Activated naive CD4-positive, alpha-beta T cell treated with anti-CD3 and anti-CD28 coated beads, Interleukin-2, amount 10 ng/mL, durations not matched to agents 7 days and 5 days (primary cell): ENCODE measurements at places on chromosomes 6 and 20.

DNA sequence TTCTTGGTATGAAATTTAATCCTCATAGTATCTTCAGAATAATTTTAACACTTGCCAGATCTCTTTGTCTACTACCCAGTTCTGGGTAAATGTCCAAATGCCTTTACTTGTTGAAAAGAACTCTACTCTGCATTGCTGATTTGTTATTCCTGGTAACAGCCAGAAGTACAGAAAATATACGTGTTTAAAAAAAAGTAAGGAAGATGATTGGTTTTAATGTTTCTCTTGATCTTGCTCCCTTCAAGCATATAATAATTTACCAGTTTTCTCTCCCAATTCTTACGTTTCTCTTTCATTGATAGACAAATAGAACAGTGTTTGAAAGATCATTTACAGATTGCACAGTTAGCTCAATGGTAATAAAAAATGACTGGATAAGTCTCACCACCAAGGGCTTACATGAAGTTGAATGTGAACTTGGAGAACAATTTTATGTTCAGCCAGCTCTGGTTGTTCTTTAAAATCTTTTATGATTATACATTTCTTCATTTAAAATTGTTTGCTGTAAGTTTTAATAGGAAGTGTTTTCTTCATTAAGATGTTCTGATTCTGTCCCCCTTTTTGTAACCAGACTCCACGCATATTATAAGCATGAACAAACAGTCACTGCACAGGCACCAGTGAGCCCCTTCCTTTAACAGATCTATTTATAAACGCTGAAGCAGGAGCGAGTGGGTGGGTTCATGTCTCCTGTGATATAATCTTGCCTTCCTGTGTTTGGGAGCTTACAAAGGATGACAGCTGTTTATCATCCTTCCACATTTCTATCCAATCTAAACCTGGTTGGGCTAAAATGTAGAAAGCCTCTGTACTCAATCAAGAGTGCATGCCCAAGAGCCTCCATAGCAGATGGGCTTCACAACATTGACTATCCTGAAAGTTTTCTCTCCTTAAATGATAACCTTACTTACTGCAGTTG is 299.5 kb downstream of the PRL start:
- no peak for DNase-seq

DNA sequence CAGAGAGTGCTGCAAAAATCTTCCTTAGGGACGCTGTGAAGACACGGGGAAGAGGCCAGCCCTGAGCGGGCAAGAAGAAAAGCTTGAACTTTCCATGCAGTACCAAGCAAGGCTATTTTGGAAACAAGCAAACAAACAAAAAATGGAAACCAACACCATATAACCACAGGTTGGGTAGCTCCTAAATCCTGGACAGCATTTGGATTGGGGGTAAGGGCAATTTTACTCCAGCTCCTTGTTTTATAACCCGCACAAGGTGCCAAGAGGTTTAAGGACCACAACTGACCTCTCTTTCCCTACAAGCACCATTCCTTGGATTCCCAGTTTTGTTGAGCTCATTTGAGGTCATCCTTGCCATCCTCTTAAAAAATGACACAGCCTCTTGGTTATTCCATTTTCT is 31.4 kb upstream of the SMIM29 start:
- no peak for DNase-seq

GRCh38 chr20:57537822-57538221 is 12.9 kb upstream of the CTCFL start:
- no peak for DNase-seq

DNA sequence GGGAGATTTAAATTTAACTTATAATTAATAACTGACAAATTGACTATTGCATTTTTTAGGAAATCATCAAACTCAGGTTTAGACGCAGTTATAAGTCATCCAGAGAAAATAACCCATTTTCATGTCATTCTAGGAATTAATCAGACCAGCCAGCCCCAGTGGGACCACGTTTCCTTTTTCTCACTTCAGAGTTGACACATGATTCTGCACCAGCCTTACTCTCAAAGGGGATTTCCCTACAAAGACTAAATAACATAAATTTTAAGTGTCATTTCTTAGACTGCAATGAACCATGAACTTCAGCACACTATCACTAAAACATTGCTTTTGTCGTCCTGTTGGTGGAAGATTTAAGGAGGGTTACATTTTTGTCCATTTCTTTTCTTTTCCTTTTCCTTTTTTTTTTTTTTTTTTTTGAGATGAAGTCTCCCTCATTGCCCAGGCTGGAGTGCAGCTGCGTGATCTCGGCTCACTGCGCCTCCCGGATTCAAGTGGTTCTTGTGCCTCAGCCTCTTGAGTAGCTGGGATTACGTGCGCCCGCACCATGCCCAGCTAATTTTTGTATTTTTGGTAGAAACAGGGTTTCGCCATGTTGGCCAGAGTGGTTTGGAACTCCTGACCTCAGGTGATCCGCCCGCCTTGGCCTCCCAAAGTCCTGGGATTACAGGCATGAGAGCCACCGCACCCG is 3.6 kb downstream of the IPCEF1 start:
- no peak for DNase-seq

DNA sequence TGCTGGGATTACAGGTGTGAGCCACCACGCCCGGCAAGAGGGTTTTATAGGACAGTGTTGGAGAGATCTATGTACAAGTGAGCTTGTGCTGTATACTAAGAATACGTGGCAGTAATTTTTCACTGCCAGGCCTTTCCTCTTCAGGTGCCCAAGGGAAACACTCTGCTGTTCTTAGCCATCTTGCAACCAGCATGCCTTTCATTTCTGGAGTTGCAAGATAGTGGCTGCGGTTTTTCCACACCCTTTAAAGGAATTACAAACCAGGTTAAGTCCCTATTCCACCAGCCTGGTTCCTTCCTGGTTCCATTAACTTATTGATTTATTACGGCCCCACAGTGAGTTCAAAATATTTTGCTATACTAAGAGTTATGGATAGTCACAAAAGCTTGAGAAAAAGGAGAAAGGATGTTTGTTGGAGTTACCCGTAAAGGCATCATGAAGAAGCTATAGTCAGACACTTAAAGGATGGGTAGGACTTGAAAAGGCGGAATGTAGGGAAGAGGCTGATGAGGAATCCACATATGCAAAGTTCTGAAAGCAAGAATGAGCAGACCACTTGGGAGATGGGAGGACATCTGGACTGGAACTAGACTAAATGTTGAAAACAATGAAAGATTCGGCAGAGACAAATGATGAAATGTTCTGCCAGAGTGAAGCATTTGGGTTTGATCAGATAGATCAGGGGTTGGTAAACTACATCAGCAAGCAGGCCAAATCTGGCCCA is 61.4 kb upstream of the ASIP start:
- DNase-seq, result no peak

DNA sequence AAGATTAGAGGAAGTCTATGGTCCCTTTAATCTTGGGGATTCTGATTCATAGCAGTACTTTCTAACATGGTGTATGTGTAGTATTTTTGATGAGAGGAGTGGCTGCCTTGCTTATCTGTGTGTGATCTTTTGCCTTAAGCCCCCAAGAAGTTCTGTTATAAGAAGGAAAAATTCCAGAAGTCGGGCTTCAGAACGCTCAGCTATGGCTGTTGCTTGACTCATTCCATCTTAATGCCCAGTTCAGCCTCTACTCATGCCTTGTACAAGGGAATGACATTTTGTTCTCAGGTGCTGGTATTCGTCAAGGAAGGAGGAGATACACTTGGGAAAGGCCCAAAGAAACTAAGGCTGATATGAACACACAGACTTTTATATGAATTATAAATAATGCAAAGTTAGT is 713.0 kb upstream of the MARCKS start:
- no peak for DNase-seq

GRCh38 chr20:38059832-38060231 is 26.3 kb downstream of the RPRD1B start:
- DNase-seq, result no peak

- DNase-seq, result no peak
Measured at GRCh38 chr20:23358923-23359593, 2.9 kb upstream of the GZF1 start.

DNA sequence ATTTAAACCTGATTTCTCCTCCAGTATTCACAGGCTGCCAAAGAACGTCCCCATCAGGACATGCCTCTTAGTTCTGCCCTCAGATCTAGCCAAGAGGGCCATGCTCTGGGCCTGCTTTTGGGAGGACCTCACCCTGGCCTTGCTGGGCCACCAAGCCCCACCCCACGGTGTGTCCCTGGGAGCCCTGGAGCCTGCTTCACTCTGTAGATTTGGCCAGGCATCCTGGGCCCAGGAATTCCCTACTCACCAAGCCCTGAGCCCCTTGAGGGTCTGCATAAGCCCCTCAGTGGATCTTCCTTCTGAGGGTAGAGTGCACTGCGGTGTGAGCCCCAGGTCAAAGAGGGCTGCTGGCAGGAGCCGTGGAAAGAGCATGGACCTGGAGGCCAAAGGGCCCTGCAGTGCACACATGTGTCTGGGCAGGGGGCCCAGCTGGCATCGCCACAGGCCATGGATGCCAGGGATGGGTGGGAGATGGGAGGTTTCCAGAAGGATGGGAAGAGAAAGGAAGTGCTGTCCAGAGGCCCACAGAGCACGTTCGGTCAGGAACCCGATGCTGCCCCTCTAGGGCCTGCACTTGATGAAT is 98.0 kb downstream of the DACT2 start:
- no peak for DNase-seq

DNA sequence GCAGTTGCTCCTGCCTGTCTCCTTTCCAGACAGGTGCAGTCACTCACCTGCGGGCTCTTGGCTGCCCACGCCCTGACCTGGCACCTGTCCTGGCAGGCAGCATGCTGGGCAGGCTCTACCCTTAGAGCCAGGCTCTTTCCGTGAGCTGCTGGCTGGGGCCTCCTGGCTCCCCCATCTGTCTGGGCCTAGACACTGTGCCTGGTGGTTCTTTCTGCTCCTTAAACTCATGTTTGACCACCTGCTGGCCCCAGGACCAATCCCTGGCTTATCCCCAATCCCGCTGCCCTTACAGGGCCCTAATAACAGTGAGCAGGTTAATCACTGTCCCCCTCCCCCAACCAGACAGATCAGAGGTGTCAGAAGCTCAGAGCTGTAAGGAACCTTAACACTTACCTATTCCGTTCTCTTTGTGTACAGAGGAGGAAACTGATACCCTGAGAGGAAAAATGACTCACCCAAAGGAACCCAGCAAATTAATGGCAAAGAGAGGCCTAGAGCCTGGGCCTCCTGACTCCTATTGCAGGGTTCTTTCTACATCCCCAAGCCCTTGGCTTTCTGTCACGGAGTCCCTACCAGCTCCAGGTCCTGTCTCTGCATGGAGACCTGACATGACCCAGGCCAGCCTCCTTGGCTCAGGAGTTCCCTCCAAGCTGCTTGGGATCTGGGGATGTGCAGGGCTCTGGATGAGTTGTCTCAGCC is 54.7 kb downstream of the RAB44 start:
- no peak for DNase-seq

DNA sequence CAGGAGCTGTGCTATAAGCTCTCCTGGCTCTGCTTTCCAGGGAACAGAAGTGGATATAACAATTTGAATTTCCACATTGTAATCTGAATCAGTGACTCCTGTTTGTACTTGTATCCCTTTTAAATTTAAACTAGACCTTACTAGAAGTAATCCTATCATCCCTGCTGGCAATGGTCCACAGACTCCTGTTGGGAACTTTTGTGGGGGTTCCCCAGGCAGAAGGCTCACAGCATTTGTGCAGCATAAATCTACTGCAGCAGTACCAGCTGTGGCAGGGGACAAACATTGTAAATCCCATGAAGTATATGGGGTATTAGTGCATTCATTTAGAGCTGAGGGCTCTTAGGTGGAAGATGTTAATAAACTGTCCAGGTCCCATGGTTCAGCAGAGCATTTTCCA is 12.0 kb upstream of the PDCD2 start:
- no peak for DNase-seq

- no peak for DNase-seq
Measured at GRCh38 chr20:25341716-25342680, 48.6 kb downstream of the ABHD12 start.

DNA sequence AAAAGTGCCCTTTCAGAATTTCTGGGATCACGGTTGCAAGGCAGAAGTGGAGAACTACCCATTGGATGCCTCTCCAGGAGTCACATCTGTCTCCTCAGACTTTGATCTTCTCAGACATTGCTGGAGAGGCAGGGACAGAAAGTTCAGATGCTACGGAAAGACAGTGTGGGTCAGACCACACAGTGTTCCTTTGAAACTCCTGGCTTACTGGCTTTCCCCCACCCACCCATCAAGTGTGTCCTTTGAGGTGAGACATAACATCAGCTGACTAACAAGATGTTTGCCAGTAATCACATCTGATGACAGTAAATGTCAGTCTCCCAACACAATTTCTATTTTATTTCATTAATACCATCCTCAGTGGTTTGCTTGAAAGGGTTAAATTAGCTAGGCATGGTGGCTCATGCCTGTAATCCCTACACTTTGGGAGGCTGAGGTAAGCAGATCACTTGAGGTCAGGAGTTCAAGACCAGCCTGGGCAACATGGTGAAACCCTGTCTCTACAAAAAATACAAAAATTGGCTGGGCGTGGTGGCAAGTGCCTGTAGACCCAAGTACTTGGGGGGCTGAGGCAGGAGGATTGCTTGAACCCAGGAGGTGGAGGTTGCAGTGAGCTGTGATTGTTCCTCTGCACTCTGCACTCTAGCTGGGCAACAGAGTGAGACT is 67.2 kb upstream of the SNX9 start:
- peak; percentile 43 for DNase-seq

DNA sequence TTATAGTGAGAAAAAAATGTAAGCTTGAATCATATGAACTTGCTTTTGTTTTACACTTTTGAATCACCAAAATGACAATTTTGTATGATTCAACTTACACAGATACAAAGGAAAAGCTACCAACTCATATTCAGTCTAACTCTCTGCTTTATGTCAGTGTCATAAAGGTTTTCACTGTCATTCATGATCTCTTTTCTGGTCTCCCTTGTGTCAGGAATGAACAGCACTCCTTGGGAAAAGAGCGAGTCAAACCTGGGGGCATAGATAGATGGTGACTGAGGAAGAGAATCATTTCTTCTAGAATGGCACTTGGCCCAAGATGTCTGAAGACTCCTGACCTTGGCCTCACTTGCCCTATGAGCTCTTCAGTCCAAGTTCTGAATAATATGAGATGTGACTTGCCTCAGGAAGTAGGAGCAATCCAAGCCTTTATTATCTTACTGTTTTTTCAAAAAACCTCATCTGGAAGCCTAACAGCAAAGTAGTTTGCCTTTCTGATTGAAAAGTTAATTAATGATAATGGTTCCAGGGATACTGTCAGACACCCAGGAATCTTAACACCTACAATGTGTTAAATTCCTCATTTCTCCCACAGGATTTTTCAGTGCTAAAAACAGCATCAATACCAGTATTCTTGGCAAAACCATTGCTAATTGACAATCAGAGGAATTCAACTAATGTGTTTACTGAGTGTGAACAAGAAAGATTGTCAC is 270.0 kb upstream of the HSF2 start:
- DNase-seq, result no peak

DNA sequence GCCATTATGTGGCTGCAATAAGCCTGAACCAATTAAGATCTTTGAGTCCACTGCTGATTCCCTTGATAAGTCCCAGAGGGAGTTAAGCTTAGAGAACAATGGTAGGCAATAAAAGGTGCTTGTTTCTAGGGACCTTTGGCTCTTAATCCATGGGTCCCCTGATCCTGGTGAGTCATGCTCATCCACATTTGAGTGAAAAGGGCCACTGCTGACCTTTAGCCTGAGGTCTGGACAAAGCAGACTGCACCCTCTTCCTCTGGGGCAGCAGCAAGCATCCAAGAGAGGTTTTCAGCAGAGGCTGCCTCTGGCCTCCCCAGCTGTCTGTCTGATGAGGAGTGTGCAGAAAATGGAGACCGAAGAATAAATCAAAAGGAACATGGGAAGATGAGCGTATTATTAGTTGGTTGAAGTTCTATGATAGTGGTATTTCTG is 16.1 kb upstream of the SCGN start:
- DNase-seq, result no peak

GRCh38 chr6:107711412-107712236 is 112.5 kb downstream of the SCML4 start:
- no peak for DNase-seq

- no peak for DNase-seq
Measured at GRCh38 chr6:130447374-130447773, 81.6 kb downstream of the TMEM200A start.
